ENCODE measurements at places on chromosomes 4 and X.

DNA sequence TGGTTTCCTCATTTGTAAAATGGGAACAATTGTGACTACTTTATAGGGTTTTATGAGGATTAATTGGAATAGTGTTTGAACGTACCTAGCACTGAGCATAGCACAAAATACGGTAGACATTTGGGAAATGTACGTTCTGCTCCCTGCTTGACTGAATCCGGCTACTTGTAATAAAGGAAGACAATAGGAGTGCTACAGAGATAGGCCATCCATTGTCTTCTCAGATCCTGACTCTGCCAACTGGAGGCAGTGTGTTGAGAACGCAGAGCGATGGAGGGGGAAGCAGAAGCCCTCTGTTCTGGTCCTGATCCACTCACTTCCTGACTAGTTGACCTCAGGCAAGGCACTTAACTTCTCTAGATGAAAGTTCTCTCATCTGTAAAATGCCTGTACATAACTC lies 26.4 kb downstream of the ENPP6 start:
- DNase-seq: no peak

DNA sequence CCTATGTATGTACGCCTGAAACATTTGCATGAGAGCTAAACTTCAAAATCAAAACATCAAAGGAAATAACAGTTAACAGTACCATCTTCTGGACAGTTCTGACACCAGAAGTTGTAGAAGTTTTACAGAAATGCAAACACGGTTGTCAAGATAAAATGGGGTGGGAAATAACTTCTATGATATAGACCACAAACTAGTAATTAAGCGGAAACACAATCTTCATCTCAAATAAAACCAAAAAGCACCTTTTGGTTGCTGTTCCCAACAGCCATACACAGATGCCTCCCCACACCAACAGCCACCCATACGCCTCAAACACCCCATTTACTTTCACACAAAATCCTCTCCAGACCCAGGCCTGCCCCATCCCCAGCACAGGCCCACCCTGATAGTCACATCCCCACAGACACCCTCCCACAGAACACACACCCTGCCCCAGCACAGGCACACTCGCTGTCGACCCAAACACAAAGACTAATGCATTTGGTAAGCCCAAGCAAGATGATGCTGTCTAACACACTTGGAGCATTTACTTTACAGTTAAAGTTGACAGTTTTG lies 64.3 kb downstream of the TAPT1 start:
- no peak for DNase-seq

- DNase-seq: no peak
These were observed 698.7 kb downstream of the GLUD2 start for GRCh38 chrX:121746105-121746504.

- DNase-seq: peak; percentile 41
These were observed 547.5 kb downstream of the SMARCA1 start for GRCh38 chrX:128975745-128976144.

DNA sequence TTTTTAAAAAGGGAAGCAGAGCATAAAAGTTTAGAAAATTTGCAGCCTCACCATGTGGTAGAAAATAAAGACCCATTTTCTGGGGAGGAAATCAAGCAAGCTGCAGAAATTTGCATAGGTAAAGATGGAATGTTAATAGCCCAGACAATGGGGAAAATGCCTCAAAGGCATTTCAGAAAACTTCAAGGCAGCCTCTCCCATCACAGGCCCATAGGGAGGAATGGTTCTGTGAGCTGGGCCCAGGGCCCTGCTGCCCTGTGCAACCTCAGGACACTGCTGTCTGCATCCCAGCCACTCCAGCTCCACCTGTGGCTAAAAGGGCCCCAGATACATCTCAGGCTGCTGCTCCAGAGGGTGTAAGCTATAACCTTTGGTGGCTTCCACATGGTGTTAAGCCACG lies 137.9 kb downstream of the INPP4B start:
- DNase-seq: no peak

GRCh38 chr4:123943976-123944375 lies 547.4 kb downstream of the SPRY1 start:
- DNase-seq: no peak

DNA sequence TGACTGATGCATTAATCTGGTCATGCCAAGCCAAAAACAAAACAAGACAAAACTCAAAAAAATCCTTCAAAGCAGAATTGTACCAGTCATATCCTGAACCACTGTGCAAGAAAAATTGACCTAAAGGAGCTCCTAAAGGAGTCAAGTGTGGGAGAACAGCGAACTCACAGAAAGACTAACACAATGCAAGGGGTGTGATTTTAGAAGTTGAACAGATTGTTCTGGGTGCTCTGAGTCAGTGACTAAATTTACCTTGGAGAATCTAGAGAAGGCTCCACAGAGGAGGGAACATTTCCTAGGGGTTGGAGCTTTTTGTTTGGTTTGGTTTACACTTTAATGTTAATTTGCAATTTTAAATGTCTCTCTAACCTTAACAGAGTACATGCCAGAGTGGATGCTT lies 48.9 kb upstream of the PHF8 start:
- no peak for DNase-seq

DNA sequence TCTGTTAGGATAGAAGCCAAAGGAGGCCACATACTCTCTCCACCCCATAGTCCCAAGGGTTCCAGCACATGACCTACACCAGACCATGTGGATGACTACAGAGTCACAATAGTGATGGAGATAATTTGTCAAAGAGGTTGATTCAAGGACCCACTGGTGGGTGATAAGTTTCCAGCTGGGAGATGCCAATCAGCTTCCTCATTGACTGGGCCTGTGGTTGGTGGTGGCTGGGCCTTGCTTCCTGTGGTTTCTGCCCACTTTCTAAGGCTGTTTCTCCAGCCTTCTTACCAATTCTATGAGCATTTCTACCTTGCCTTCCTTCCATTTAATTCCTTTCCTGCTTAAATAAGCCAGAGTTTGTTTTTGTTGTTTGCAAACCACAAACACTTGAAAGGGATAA lies 95.5 kb upstream of the CPEB2 start:
- DNase-seq: no peak

GRCh38 chr4:1685235-1686150 lies 1.4 kb upstream of the FAM53A start:
- DNase-seq: no peak

GRCh38 chr4:153044036-153044435 lies 107.9 kb downstream of the FHDC1 start:
- no peak for DNase-seq

- no peak for DNase-seq
These were observed 124.6 kb downstream of the CORIN start for GRCh38 chr4:47713129-47713834.

DNA sequence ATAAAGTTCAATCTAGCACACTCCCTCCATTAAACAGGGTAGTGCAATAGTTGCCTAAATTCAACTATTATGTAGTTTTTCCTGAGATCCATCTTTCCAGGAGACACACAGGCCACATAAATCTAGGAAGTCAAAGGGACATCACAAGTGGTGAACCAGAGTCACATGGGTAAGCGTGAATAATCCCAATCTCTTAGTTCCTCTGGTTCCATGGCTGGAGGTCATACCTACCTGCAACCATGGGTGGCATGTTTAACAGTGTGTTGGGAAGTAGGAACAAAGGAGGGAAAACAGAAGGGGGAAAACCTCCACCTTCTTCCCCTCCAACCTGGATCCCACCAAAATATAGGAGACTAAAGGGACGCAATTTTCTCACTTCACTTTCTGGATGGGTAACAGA lies 2651.6 kb downstream of the ARAP2 start:
- DNase-seq: no peak

DNA sequence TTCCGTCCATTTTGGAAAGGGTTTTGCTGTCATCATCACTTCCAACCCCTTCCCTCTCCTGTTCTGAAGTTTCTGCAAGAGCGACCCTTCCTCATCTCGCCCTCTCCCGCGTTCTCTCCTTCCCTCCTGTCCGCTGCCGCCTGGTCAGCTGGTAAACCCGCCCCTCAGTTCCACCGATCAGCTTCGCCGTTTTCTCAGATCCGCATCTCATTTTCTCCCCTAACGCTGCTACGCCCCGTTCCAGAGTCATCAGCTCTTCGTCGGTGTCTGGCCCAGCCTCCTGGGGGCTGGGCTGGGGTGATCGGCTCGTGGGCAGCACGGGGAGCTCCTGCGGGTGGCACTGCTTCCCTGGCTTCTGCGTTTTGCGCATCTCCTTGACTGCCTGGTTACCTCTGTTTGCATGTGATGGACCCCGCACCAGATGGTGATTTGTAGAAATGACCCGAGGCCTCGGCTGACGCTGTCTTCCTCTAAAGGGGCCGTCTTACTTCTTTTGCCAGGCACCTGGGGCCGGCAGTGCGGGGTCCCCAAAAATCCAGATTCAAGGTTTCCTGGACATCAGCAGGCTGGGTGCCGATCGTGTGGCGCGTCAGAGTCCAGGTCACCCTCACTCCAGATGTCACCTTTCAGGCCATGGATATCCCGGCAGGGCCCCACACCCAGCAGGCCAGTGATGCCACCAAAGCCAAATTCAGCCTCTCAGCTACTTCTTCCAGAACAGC lies 13.4 kb downstream of the CTBP1 start:
- DNase-seq: no peak

GRCh38 chr4:134531013-134531412 lies 329.4 kb upstream of the PABPC4L start:
- no peak for DNase-seq

GRCh38 chr4:129342819-129343408 lies 247.0 kb downstream of the C4orf33 start:
- no peak for DNase-seq

DNA sequence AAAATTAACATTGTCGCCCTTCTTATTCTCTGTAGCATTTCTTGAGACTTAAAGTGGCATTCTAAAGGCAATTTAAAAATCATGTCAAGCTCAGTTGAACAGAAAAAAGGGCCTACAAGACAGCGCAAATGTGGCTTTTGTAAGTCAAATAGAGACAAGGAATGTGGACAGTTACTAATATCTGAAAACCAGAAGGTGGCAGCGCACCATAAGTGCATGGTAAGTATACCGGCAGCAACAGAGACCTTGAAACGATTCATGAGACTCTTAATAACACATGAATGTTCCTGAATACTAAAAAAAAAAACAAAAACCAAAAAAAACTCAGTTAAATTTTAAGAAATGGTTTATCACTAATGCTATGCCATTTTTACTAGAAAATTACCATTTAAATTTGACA lies 82.4 kb upstream of the HPRT1 start:
- DNase-seq: peak; percentile 37

DNA sequence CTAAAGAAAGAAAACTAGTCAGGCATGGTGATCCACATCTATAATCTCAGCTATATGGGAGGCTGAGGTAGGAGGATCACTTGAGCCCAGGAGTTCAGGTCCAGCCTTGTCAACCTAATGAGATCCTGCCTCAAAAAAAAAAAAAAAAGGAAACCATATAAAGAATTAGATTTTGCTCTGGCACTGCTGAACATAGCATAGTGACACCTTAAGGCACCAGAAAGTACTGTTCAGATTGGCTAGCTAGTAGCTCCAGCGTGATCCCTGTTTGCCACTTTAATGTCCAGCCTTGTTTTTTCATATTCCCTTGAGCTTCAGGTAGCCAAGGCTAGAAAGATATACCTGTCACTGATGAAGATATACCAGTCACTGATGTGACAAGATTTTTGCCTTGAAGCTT lies 34.1 kb downstream of the EXOC1 start:
- DNase-seq: no peak

DNA sequence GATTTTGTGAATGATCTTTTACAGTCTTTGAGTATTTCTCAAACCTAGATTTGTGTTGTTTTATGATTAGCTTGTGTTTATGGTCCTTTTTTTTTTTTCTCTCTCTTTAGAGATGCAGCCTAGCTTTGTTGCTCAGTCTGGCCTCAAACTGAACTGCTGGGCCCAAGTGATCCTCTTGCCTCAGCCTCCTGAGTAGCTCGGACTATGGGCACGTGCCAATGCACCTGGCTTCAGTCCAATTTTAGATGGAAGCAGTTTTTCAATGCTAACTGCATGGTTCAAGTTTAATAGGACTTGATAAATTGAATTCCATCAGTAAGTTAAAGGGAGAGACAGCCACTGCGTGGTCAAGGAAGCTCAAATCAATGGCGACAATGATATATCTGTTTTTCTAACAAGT lies 3.8 kb upstream of the FGG start:
- DNase-seq: no peak

- DNase-seq: no peak
These were observed 28.5 kb upstream of the COX18 start for GRCh38 chr4:73098016-73098415.

DNA sequence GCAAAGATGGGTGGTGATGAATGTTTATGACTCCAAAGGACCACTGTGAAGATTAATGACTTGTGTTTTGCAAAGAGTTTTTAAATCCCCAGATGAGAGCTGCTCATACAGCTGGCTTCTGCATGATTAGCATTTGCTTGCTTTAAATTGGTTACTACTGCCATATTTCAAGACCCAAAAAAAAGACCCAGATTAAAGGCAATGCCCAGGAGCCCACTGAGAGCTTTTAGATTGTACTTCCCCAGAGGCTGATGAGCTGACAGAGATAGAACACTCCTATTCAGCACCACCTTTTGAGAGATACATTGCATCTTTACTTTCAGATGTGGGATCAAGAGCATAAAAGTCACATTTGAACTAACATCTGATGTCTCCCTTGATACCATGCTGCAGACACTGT lies 142.0 kb downstream of the HNRNPD start:
- DNase-seq: no peak

DNA sequence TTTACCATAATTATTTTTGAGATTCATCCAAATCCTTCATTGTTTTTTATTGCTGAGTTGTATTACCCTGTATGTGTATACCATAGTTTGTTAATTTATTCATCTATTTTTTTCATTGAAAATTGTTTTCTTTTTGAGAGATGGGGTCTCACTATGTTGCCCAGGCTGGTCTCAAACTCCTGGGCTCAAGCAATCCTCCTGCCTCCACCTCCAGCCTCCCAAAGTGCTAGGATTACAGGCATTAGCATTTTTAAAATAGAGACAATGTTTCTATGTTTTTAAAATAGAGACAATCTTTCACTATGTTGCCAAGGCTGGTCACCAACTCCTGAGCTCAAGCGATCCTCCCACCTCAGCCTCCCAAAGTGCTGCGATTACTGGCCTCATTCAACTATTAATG lies 1.6 kb upstream of the MAGIX start:
- no peak for DNase-seq

- DNase-seq: no peak
These were observed 351.3 kb downstream of the NAP1L3 start for GRCh38 chrX:93322110-93322509.

GRCh38 chr4:78032446-78032845 lies 24.7 kb upstream of the FRAS1 start:
- DNase-seq: peak; percentile 34

- no peak for DNase-seq
These were observed 424.5 kb upstream of the PCDH7 start for GRCh38 chr4:30295652-30296051.

GRCh38 chr4:34269613-34270012 lies 1974.7 kb downstream of the ARAP2 start:
- no peak for DNase-seq

DNA sequence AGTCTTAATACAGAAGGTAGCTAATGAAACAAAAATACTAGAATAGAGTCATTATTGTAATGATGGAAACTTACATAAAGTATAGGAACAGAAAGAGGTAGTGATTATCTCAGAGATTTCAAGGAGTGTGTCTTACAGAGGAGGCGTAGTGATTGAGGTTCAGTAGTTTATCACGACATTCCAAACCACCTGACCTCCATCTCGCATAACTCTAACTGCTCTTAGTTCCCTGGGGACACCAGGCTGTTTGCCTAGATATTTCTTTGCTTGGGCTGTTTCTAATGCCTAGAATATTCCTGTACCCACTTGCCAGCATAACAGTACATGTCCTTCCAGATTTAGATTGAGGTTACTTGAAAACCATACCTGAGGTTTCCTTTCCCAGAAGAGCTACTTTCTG lies 29.1 kb downstream of the STAG2 start:
- no peak for DNase-seq
